ENCODE measurements at places on chromosomes 11 and 22.
A peak's percentile ranks its signal among the peaks of the same experiment; 100 is the strongest.

- peak; percentile 53 for DNase-seq
These were observed 52.4 kb downstream of the PACSIN2 start for GRCh38 chr22:42962295-42963230.

GRCh38 chr11:19817265-19817851 is 104.7 kb downstream of the NAV2 start:
- DNase-seq = no peak

DNA sequence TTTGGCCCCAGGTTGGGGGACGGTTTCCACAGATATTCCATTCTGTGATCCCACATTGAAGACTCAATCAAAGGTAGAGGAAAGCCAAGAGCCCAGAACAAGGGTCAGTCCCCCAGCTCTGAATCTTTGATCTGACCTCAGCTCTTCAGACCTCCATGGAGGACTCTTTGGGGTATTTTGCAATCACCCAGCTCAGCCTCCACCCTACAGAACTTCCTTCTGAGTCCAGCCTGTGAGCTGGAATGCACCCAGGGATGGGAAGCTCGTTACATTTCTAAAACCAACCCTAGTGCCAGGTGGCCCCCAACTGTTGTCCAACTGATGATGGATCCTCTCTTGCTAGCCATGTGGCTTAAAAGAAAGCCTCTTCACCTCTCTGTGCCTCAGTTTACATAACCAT is 335.3 kb downstream of the MN1 start:
- DNase-seq = no peak

DNA sequence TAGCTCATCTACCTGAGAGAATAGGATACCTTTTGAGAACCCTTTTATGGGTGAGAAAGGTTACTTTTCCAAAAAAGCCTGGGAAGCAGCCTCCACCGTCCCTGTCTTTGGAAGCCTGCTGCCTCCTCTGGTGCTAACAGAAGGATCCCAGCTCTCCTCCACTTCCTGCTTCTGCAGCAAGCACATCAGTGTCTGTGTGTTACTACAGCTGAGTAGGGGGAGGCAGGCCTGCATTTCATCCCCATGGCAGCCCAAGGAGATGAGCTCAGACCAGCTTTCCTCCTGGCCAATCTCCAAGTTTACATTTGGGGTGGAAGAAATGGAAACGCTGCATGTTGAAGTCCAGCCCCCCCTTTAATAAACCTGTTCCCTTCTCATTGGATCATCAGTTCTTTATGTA is 7.4 kb upstream of the CCDC34 start:
- no peak for DNase-seq

- peak; percentile 90 for DNase-seq
These were observed 20.1 kb downstream of the TMEM218 start for GRCh38 chr11:125091247-125091876.

- no peak for DNase-seq
These were observed 835 bp upstream of the MYOD1 start for GRCh38 chr11:17718510-17718962.

- DNase-seq = no peak
These were observed 41.0 kb downstream of the CLPB start for GRCh38 chr11:72393303-72393702.

- DNase-seq = no peak
These were observed 51.7 kb downstream of the BRD1 start for GRCh38 chr22:49775867-49776511.

DNA sequence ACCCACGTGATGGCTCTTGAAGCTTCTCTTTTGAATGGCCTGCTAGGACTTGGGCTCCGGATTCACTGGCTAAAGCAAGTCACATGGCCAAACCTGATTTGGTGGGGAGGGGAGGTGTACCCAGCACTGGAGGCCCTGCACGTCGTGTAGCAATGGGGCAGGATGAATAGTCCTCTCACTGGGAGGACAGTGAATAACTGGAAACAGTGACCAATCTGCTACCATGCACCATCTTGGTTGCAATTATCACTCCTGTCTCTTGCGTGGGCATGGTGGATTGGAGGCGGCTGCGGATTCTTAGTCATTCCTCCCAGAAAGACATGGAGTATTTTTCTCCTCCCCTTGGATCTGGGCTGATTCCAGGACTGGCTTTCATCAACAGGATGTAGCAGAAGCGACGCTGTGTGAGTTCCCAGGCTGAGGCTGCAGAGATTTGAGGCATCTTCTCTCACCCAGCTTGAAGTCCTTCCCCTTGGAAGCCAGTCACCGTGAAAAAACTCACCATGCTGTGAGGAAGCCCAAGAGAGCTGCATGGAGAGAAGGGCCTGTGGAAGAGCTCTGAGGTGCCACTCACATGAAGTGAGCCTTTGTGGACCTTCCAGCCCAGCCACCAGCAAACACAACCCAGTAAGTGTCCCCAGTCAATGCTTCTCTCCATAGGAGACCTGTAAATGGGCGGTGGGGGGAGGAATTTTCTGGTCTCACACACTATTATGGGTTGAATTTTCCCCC is 70.4 kb downstream of the IGLL1 start:
- peak; percentile 21 for DNase-seq

DNA sequence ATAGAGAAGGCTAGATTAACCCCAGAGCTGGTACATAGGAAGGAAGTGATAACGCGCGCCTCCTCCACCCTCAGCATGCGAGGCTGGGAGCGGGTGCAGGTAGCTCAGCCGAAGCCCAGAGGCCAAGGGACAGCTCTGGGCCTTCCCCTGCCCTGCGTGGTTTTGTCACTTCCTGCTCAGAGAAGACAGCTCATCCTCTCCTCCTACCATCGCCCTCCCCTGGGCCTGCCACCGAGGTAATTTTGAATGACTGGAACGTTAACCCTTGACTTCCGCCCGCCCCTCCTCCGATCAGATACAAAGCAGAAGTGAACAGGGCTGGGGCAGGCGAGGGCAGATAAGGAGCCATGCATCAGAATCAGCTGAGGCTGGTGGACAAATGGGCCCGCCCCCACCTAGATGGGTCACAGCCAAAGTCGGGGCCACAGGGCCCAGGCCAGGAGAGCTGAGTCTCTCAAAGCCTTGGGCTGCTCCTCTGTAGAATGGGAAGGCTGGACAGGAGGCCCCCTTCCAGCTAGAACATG is 1.6 kb downstream of the RAC2 start:
- no peak for DNase-seq

- DNase-seq = no peak
These were observed 50.8 kb upstream of the OR4C15 start for GRCh38 chr11:55503449-55503848.

DNA sequence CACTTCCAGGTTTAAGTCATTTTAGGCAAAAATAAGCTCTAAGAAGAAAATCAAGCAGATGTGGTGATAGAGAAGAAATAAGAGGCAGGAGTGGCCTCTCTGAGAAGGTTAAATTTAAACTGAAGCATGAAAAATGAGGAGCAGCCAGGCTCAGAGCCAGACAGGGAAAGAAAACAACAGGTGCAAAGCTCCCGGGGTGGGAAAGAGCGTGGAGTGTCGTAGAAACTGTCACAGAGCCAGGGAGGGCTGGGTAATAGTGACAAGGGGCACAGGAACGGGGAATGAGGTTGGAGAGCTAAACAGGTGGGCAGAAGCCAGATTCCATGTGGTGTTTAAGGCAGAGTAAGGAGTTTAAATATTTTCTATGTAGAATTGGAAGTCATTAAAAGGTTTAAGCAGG is 132.1 kb upstream of the BLID start:
- no peak for DNase-seq

- DNase-seq = peak; percentile 26
These were observed 1.2 kb downstream of the DSCAML1 start for GRCh38 chr11:117795638-117796455.

- DNase-seq = no peak
These were observed 37.7 kb downstream of the SHISAL1 start for GRCh38 chr22:44274918-44275630.

DNA sequence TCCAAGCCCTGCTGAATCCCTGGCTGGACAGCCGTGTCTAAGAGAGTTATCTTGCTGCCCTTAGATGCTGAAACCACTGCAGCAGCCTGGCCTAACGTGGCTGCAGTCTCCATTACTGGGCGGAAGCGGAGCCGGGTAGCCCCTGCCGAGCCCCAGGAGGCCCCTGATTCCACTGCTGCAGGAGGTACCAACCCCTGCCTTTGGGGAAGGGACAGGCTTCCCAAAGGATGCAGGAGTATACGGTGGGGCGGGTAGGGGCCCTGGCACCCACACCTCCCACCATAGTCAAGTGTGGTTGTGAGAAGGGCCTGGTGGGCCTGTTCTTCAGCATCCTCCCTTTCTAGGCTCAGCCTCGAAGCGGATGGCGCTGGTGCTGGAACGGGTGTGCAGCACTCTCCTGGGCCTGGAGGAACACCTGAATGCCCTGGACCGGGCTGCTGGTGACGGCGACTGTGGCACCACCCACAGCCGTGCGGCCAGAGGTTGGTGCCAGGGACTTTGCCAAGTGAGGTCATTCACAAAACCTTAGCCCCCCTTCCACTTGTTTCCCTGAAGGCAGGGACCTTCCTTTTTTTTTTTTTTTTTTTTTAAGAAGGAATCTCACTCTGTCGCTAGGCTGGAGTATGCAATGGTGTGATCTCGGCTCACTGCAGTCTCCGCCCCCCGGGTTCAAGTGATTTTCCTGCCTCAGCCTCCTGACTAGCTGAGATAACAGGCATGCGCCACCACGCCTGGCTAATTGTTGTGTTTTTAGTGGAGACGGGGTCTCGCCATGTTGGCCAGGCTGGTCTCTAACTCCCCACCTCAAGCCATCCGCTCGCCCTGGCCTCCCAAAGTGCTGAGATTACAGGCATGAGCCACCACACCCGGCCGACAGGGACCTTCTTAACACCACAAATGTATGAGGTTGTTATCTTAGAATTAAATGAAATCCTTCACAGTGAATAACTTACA is 11.0 kb downstream of the TKFC start:
- no peak for DNase-seq

DNA sequence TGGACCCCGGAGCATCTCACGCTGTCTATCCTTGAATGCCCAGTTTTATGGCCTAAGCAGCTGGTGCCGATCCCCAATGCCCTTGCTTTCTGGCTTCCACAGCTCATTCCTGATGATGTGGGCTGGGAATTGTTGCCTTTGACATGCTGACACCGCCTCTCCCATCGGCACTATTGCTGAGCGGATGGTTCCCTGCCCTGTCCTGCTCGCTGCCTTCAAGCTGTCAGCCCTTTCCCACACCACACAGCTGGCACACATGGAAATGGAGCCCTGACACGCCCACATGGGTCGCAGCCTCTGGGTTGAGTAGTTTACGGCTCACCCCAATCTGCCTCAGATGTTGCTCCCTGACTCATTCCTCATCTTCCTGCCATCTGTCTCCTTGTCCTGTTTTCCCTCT is 110.2 kb upstream of the SESN3 start:
- DNase-seq = peak; percentile 53

- DNase-seq = no peak
These were observed 20.2 kb downstream of the AMOTL1 start for GRCh38 chr11:94788396-94788795.

DNA sequence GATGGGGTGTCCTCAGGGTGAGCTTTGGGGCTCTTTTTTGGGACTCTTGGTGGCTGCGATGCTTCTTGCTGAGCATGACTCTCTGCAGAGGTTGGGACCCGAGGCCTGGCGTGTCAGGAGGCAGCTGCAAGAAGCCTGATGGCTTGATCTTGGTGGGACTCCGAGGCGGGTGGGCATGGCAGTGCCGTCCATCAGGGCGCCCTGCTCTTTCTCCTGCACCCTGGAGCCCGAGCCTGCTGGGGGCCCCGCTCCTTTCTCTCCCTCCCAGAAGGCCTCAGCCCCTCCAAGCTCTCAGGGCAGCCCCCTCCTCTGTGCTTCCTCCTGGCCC is 432.7 kb downstream of the TBC1D22A start:
- no peak for DNase-seq

DNA sequence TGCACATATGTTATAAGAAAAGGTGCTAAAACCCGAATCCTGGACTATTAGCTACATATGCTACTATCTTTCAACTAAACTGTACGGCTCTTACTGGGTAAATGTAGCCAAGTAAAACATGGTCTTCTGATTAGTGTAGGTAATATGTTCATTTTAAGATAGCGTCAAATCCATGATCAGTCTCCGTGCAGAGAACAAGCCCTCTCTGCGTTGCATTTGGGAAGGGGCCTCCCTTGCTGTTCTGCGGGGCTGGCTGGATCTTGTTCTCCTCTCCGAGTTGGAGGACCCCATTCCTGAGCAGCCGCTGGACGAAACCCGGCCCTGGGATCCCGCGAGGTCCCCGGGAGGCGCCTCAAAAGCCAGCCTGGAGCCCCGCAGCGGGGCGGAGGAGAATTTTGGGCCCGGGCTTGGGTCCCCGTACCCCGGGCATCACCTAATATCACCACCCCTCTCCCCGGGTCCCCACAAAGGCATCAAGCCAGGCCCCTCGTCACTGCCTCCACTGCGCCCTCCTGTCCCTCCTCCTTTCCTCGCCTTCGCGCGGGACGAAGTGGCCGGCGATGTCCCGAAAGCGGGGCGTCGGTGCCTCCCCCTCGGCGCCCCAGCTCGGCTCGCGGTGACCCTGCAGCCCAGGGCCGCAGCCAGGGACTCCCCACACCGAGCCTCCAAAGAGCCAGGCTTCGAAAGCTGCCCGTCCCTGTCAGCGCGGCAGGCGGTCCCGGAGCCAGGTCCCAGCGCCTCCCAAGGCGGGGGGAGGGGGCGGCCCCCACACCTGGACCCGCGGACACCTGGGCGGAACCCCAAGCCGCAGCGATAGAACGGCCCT is 54.5 kb upstream of the FBXO3 start:
- peak; percentile 13 for DNase-seq

DNA sequence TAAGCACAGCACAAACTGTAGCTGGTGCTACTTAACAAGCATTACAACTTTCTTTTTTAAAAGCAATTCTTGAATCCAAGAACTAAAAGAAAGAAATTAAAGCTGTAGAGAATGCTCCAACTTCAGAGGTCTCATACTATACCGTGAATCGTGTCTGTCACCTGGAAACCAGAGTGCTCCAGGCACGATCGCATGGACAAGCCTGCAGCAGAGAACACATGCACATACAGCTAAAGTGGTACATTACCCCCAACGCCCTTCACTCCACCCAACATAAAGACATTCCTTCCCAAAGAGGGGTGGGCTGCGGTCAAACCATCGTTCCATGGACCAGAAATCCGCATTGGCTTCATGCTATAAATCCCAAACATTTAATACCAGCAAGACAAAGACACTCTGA is 31.5 kb downstream of the CHKA start:
- DNase-seq = no peak

DNA sequence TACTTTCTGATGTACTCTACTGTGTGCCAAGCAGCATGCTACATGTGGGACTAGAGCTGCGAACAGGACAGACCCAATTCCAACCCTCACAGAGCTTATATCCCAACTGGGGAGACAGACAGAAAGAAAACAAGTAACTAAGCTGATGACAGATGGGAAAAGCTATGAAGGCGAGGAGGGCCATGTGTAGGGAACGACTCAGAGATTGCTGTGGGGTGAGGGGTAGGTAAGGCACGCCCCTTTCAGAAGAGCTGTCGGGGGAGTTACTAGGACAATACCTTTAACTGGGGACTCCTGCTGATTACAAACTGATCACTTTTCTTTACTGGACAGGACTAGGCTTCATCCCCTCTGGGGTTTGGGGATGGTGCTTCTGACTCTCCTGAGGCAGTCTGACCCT is 48.9 kb downstream of the ST3GAL4 start:
- DNase-seq = no peak

DNA sequence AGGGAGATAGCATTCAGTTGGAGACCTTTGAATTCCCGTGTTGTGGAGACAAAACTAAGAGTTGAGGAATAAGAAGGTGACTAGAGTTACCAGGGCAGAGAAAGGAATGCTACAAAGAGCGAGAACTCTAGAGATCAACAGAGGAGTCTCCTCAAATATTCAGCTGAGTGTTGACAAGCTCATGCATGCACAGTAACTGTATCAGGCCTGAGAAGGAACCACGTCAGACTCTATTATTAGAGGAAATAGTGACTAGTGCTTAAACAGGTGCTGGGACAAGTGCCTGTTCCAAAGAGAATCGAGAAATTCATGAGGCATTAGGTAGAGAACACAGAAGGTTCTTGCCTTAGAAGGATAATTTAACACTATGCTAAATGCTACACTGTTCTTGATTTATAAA is 333.8 kb upstream of the CHORDC1 start:
- DNase-seq = no peak

Measured in kidney (tissue), 22 donors.